ENCODE measurements at places on chromosomes 1 and 21. TPM values are rescaled to one million over a fixed set of nuclear protein-coding genes. Genes with fewer than 3 reads are reported as not detected.

- DNase-seq = no peak
These were observed 1.3 kb upstream of the SLC50A1 start for GRCh38 chr1:155134322-155134721.

GRCh38 chr1:79353224-79353623, 346.7 kb upstream of the ADGRL4 start:
- DNase-seq = no peak

DNA sequence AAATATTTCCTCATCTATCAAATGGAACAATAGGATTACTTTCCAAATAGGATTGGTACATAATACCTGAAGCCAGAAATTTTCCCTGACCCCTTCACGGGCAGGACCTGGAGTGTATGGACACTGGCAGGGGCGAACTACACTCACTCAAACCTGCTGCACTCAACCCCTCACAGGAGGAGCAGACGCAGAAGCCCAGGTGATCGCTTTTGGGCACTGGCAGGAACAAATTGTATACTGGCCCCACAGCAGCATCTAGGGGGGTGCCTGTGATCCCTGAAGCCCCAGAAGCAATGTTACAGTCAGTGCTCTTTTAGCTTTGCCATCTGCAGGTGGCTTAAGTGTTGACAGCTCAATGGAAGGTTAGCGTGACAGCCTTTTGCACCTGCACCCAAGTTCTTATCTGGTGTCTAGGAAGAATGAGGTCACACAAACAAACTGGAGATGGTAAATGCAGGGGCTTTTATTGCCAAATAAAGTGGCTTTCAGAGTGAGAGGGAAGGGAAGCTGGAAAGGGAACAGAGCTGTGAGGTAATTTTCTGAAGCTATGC, 199.2 kb upstream of the NEGR1 start:
- no peak for DNase-seq

DNA sequence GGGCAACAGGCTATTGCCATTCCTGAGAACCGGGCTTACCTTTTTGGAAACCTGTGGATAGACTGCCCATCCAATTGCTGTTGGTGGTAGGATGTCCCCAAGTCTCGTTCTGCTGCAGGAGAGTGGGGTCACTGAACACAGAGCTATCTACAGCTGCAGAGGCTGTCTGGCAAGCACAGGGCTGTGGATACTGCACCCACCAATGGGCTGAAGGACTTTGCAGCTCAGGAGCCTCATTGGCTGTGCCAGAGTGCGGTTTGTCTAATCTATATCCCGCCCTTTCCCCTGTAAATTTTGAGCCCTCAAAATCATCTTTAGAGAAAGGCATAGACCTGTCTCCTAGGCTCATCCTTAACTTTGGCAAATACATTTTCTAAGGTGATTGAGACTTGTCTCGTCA, 15.3 kb downstream of the RNF187 start:
- no peak for DNase-seq

DNA sequence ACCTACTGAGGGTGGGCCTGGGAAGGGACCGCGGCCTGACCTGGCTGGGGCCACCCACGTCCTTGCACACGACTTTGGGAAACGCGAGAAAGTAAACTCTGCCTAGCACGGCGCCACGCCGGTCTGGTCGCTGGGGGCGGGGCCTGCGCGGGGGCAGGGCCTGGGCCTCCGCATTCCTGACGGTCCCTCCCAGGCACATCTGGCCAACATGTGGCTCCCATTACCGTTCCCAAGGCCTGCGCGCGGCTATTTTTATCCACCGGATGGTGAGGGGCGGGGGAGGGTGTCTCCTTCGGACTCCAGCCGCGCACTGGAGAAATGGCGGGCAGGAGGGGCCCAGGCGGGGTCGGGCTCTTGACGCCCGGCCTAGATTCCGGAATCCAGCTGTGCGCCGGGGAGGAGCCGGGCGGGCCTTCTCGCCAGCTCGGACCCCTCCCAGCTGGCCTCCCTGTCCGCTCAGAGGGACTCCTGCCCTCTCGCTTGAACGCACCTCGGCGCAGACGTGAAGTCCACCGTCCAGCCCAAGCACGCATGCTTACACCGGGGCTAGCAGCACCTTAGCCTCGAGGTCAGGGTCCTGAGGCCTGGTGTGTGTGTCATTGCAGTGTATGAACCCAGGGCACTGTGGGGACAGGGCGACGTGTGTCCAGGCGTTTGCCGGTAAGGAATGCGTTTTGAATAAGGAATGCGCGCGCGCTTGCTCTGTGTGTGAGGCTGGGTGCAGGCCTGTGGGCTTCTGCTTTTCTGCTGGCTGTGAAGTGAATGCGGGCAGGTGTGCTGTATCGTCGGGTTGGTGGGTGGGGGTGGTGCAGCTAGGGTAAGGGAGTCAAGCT, 2.1 kb downstream of the EVA1B start:
- peak; percentile 30 for DNase-seq

DNA sequence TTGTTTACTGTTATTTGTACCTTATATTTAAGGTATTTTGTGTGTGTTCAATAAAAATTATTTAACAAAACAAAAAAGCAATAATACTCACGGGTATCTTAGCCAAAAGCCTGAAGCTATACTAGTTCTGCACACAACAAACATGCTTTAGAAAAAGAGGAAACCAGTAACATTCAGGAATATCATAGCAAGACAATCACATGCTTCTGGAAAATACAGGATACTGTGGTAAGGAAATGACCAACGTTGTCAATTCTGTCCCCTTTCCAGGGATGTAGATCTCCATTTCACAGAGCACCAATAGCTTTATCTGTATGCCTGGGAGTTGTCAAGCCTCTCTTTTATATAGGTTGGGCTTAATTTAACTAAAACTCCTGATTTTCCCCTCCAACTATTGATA, 288.4 kb downstream of the SMYD3 start:
- DNase-seq = no peak

DNA sequence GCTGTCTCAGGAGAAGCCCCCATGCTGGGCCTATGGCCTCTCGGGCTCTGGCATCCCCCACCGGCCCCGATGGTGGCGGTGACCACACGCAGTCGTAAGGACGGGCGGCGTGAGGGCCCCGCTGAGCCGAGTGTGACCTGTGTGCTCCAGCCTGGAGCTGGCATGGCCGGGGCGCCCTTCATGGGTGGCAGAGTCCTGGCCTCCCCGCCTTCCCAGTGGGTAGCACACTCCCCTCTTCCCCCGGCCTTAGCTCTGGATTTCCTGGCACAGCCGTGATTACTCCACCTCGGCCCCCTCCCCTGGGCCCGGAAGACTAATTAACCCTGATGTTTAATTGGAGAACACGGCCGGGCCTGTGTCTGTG, 44.6 kb downstream of the SLX9 start:
- DNase-seq = no peak

DNA sequence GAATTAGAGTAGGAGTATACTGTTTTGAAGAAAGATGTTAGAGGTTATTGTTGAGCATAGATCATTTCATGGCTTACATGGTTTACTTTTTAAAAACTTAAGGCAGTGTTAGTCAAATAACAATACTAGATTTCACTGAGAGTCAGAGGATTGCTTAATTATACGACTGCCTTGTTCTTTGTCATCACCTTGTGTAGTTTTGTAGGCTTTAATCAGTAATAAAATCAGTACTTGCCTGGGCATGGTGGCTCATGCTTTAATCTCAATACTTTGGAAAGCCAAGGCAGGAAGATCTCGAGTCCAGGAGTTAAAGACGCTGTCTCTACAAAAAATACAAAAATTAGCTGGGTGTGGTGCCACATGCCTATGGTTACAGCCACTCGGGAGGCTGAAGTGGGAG, 41.3 kb upstream of the GPR52 start:
- no peak for DNase-seq

DNA sequence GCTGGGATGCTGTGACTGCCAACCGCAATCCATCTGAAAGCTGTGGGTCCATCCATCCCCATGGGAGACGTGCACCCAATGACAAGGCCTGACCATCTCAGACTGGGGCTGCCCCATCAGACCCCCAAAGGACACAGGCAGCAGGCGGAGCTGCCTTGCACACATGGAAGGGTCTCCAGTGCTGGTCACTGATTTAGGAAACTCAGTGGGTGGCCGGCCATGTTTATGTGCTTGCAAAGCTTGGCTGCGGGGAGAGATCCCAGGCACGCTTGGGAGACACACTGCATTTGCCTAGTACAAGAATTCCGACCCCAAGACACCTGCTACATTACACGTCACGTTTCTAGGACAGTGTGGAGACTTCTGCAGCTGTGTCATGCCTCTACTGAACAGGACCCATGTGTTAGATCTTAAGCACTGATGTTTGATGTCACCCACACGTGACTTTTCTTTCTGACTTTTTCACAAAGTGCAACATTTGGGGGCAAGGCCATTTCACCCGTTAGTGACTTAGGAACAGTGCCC, 181.4 kb downstream of the CLIC6 start:
- DNase-seq = no peak

GRCh38 chr21:45504021-45504515, 38.2 kb downstream of the SLC19A1 start:
- DNase-seq = no peak

GRCh38 chr21:25862596-25862995, 127.8 kb downstream of the GABPA start:
- no peak for DNase-seq

GRCh38 chr21:35014302-35015041, 34.6 kb downstream of the RUNX1 start:
- no peak for DNase-seq

GRCh38 chr1:20624709-20625108, 8.5 kb upstream of the PINK1 start:
- DNase-seq = no peak

DNA sequence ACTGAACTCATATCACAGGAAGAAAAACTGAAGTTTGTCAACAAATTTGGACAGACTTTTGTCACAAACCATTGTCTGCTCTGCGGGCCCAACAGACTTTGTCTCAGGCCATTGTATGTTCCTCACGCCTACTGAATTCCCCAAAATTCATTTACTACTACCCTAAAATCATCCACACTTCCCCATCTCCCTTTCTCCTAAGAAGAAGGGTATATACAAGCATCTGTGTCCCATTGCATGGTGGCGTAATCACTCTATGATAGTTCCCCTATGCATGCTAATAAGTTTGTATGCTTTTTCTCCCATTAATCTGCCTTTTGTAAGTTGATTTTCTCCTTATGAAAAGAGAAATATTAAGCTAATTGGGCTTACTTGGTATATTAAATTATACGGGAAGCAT, 54.9 kb upstream of the ATF3 start:
- no peak for DNase-seq

- DNase-seq = no peak
These were observed 674.5 kb downstream of the MATN1 start for GRCh38 chr1:30048905-30049304.

PLA2G2F gene
- not detected for total RNA-seq

TBX15 gene
- total RNA-seq = not detected

PCP4 gene
- not detected for total RNA-seq

TINAGL1 gene
- total RNA-seq = not detected

NTRK1 gene
- total RNA-seq = 0.55 TPM

BNIPL gene
- 0.22 TPM for total RNA-seq

PTCH2 gene
- total RNA-seq = 1.9 TPM

NUDT17 gene
- total RNA-seq = 2.1 TPM

Data from activated T-cell treated with anti-CD3 and anti-CD28 coated beads, Interleukin-2, amount 50 U/mL, for 4 hours (primary cell).